ENCODE measurements at places on chromosomes 3 and 15.

DNA sequence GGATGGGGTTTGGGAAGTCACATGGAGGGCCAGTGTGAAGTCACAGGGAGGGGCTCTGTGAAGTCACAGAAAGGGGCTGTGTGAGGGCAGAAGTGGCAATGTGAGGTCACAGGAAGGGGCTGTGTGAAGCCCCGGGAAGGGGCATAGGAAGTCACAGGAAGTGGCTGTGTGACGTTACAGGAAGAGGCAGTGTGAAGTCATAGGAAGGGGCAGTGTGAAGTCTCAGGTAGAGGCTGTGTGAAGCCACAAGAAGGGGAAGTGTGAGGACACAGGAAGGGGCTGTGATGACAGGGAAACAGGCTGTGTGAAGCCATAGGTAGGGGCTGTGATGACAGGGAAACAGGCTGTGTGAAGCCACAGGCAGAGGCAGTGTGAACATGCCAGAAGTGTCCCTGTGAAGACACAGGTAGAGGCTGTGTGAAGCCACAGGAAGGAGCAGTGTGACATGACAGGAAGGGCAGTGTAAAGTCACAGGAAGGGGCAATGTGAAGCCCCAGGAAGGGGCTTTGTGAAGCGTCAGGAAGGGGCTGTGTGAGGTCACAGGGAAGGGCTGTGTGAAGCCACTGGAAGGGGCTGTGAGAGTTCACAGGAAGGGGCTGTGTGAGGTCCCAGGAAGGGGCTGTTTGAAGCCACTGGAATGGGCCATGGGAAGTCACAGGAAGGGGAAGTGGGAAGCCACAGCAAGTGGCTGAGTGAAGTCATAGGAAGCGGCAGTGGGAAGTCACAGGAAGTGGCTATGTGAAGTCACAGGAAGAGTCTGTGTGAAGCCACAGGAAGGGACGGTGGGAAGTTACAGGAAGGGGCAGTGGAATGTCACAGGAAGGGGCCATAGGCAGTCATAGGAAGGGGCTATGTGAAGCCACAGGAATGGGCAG is 37.1 kb downstream of the GASK1A start:
- no peak for DNase-seq

DNA sequence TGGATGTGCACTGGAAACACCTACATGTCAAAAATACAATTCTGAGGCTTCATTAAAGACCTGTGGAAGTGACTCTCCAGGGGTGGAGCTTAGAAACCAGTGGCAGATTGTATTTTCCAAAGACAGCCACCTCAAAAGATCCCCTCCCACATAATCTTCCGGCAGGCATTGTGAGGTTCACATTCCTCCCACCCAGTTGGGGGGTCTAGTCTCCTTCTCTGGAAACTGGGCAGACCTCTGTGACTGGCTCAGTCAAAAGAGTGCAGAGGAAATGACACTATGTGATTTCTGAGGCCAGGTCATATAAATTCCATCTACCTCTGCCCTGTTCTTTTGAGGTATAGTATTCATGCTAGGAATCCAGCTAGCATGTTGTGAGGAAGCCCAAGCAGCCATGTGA is 1.9 kb upstream of the CFAP92 start:
- no peak for DNase-seq

GRCh38 chr15:75131269-75131643 is 70.4 kb upstream of the C15orf39 start:
- no peak for DNase-seq

DNA sequence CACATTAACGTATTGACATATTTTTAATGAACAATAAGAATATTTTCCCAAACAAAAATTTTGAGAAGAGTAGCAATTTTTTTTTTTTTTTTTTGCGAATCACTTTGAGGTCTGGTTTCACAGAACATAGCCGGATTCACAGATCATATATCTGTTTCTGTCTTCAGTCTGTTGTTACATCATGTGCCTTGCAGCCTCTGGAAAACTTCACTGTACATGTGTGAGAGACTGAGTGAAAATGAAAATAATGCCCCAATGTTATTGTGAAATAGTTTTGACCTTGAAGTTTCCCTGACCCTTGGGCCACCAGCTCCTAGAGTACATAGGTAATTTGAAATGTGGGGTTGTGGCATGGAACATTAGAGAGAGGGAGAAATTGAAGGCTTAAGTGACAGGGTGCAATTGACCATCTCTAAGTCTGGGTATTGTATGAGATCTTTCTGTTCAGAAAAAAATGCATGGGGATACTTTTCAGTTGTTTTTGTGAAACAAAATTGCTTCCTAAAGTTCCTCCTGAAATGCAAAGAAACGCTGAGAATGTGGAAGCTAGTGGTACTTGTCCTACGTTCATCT is 14.0 kb downstream of the ITPR1 start:
- DNase-seq: no peak

GRCh38 chr15:54594115-54594514 is 602.6 kb downstream of the RSL24D1 start:
- no peak for DNase-seq

DNA sequence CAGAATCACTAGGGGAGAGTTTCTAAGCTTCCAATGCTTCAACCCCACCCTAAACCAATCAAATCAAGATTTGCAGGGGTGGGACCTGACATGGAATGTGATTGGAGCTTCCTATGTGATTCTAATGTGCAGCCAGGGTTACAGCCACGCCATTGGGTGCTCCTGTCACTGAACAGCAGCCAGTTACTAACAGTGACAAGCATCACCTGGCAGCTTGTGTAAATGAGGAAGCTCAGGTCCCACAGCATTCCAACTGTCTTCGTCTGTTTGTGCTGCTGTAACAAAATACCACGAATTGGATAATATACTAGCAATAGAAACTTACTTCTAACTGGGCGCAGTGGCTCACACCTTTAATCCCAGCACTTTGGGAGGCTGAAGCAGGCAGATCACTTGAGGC is 294.9 kb downstream of the SHQ1 start:
- no peak for DNase-seq

- no peak for DNase-seq
Observed at GRCh38 chr15:70062321-70062956, 35.3 kb downstream of the TLE3 start.

DNA sequence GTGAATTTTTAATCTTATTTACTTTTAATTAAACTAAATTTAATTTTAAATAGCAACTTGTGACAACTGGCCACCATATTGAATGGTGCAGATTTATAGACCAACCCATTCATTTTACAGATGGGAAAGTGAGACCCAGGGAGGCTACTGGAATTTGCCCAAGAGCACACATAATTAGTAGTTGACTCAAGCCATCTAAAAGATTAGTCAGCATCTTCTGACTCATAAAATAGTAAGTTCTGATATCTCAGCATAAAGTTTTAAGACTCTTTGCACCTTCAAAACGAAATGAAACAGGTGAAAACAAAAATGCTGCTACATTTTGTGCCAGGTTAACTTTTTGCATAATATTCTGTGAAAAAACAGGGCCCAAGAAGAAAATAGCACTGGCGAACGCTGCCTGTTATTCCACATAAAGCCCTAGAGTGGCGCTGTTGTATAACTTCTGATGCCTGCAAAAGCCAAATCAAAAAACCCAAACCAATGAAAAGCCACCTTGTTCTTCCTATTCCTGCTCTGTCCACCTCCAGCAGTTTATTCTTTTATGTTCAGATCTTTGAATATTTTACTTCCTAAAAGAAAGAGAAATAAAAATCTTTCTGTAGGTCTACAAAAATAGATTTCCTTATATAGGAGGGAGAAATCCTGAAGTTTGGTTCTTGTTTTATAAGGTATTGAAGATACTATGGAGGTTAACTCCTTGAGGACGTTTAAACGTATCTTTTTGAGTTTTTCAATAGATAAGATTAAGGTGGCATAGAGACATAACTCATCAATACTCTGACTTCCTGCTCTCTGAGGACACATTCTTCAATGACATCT is 62.8 kb downstream of the OTOL1 start:
- DNase-seq: no peak

DNA sequence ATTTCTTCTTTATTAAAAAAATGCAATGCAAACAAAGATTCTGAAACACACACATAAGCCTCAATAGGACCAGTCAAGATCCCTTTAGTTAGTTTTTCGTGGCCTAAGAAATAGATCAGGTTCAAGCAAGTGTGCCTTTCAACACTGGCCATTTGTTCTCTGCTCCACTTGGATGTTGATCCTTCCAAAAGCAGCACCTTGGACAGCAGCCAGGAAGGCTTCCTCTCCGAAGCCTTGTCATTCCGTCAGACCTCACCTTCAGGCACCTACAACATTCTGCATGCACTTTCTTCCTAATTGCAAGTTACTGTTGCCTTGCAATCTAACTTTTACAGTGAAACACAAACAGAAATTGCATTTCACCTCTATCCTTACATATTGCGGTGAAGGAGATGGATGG is 155.9 kb upstream of the FEZF2 start:
- no peak for DNase-seq

GRCh38 chr3:14244521-14245247 is 66.1 kb downstream of the LSM3 start:
- DNase-seq: no peak

- DNase-seq: no peak
Observed at GRCh38 chr15:84634228-84634837, 19.8 kb downstream of the WDR73 start.

GRCh38 chr15:69064649-69065048 is 50.2 kb downstream of the NOX5 start:
- no peak for DNase-seq
